ENCODE measurements at places on chromosomes 7 and 10.

GRCh38 chr7:122143376-122143750, 686 bp downstream of the AASS start:
- peak; percentile 44 for DNase-seq

DNA sequence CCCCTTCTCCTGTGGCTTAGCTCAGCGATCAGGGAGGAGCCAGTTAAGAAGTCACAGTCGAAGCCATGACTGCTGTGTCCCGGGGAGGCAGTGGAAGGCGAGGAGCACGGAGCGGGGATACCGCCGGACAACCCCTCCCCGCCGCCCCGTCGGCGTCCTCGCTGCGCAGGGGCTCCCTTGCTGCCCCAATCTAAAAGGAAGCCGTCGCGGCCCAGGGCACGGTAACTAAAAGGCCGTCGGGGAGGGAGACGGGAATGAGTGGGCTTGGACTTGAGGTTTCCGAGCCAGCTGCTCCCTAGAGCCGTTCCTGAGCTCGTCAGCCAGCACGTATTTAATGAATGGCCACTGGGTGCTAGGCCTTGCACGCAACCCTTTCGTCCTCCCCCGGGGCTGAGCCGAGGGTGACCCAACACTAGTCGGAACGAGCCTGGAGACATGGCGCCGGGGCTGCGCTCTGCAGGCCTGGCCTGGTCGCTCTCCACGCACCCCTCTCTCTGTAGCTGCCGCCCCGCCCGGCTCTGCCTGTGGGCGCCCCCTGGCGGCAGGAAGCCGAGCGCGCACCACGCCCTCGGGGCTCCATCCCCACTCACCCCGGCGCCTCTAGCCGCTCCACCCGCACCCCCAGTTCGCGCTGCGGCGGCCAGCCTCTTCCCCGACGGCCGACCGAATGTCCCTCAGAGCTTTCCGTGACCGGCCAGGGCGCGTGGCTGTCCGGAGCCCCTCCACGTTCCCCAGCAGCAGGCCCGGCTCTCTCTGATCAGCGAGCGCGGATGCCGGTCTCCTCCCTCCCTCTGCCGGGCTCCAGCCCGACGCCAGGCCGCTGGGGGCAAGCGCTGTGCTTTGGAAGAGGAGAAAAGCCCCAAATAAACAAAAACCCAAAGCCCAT, 29.3 kb upstream of the KCNK18 start:
- DNase-seq, result peak; percentile 55

DNA sequence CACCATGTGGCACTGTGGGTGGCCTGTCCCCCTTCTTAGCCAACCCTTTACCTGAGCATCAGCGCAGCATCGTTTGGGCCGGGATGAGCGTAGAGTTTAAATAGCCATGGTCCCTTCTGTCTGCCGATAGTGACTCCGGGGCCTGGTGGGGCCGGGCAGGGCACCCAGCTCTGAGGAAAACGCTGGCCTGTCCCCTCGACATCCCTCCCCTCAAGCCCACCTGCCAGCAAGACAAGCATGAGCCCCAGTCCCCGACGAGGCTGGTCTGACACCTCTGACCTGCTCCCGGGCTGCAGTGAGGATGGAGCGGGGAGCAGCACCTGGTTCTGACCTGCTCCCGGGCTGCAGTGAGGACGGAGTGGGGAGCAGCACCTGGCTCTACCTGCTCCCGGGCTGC, 31.1 kb upstream of the CNPY1 start:
- no peak for DNase-seq

DNA sequence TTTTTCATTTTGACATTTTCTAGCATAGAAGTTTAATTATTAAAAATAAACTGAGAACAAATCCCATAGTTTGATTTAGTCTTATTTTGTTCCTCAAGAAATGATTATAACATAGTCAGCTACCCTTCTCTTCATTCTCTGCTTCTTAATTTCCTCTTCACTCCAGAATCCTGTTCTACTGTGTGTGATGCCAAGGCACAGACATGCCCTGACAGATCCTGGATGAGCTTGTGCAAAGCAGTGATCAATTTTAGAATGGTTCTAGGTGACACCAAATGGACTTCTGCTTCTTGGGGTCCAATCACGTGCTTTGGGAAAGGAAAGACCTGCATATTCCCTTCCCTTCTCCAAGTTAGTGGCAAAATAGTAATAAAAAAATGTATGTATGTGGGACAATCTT, 665.6 kb downstream of the MAGI2 start:
- no peak for DNase-seq

GRCh38 chr7:36273836-36274235, 115.8 kb upstream of the ANLN start:
- DNase-seq, result no peak

DNA sequence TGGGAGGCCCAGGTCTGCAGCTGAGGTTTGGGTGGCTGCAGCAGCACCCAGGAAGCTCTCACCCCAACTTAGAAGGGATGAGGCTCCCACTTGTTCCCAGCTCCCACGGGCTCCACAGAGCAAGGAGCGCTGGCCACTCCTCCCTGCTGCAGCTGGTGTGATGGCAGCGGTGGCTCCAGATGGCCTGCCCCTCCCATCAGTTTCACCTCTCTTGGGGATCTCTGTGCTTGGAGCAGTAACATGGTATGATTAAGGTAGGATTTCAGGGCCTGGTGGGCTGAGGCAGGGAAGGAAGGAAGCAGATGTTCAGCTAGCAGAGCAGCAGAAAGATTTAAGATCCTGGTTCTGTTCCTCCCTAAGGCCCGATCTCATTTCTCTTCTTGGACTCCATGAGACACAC, 66.8 kb upstream of the KIF5B start:
- DNase-seq, result no peak

- no peak for DNase-seq
Observed at GRCh38 chr10:73872190-73872710, 2.1 kb downstream of the CAMK2G start.

GRCh38 chr7:23105086-23105643, 420 bp upstream of the KLHL7 start:
- DNase-seq, result peak; percentile 5

GRCh38 chr10:119755446-119755845, 29.6 kb downstream of the INPP5F start:
- no peak for DNase-seq

GRCh38 chr7:134828361-134828760, 48.9 kb downstream of the CALD1 start:
- DNase-seq, result no peak

DNA sequence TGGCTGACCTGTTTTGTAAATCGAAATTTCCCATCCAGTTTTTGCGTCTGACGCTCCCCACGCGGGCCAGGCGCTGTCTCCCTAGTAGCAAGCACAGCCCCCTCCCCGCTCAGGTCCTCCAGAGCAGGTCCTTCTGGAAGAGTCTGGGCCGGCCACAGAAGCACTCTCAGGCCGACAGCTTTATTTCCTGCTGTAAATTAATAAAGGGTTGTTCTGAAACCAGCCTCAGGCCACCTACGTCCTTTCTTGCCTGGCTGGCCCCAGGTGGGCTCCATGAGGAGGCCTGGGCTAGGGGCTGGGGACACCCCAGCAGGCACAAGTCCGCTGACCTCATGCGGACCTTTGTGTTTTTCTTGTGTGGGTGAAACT, 35.2 kb downstream of the CAMK2B start:
- no peak for DNase-seq

DNA sequence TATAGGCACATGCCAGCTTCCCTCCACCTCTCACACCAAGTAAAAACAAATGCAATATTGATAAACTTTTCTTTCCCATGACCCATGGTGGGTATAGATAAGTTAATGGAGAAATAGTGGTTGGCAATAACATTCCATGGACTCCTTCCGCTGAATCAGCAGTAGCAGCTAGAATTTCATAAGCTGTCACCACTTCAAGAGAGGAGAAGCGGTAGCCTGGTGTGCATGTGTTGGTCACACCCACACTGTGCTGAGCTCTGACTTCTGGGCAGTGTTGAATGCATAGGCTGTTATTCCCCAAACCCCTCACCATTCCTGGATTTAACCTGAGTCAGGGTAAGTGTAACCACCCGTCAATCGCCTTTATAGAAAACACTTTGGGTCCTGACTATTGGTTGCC, 32.5 kb upstream of the BMPER start:
- no peak for DNase-seq

DNA sequence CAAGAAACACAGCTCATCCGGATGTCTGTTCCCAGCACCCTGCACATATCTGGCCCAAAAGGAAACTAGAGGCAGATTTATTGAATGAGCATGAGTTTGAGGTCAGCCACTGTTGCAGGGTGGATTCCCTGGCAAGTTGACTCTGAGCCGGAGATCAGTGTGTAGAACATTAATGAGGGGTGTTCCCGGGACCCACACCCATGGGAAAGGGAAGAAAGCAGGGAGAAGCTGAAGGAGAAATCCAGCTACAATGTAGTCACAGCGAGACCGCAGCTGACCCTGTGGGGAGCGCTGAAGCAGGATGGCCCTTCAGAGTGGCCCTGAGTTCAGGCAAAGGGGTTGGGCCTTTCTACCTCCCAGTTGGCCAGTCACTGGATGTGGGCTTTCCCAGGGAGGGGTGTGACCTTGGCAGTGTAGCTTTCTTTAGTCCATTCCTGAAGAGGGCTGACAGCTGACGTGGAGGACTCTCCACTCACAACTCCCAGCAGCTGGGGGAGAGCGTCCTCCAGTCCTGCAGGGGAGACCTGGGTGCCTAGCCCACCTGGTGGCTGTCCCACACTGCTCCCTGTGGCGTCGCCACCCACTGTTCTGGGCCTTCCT, 324.2 kb upstream of the ZMIZ1 start:
- DNase-seq, result no peak

GRCh38 chr7:80967917-80968297, 49.1 kb upstream of the SEMA3C start:
- DNase-seq, result peak; percentile 55
